Activated naive CD4-positive, alpha-beta T cell treated with anti-CD3 and anti-CD28 coated beads for 36 hours (primary cell): ENCODE measurements at places on chromosomes 2 and 18. TPM values are rescaled to one million over a fixed set of nuclear protein-coding genes. Genes with fewer than 3 reads are reported as not detected.
A peak's percentile ranks its signal among the peaks of the same experiment; 100 is the strongest.

The RBM44 gene
- total RNA-seq = 0.84 TPM

DNA sequence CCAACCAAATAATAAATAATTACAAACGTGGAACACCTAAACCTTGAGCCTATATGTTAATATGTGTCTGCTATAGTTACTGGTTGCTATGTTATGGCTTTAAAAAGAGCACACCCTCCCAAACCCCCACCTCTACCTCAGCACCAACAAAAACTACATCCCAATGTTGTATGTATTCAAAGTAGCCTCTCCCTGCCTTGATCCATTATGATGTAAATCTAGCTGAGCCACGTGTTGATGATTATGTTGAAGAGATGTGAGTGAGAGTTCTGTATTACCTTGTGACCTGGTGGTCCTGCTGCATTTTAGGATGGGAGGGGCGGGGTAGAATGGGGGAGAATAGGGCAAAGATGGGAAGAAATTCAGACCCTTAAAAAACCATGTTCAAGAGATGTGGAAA lies 4.8 kb downstream of the MFSD6 start:
- DNase-seq = no peak

The PFN4 gene
- not detected for total RNA-seq

The ACTG2 gene
- not detected for total RNA-seq

DNA sequence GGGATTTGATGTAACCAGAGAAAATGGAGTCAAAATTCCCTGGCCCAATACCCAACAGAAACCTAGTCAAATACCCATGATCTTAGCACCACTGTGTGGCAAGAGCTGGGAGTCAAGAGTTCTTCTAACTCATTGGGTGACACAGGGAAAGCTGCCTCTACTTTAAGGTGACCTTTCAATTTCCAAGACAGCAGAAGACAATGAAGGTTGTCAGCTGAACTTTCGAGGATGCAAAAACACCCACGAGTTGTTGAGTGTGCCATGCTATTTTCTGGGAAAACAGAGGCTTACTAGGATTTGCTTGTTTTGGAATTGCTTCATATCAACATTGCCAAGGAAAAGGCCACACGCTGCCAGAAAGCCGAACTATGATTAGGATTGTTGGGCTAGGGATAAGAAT lies 61.6 kb upstream of the CYRIA start:
- DNase-seq = no peak

- DNase-seq = peak; percentile 60
Measured at GRCh38 chr2:127398239-127398590, 10.4 kb upstream of the MAP3K2 start.

GRCh38 chr18:46731316-46731715 lies 25.5 kb downstream of the ST8SIA5 start:
- no peak for DNase-seq

DNA sequence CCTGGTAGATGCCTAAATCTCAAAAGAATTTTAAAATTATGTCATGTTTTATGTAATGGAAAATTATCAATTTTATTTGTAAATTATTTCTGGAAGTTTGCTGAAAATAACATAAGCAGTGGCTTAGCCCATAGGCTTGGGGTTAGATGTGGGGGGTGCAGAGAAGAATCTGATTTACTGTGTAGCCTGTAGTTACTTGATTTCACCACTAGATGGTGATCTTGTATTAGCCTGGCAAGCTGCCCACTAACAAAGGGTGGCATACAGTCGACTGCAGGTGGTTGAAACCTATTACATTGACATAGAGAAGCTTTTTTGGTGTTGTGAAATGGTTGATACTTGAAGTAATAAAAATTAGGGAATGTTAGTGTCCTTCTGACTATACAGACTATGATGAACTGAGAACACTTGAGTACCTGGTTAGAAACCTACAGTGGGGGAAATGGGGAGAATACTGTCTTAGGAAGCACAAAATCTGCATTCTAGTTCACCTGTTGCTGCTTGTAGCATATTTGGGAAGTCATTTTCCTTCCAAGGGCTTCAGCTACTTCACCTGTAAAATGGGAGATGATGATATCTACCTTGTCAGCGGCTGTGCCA lies 191.0 kb upstream of the LHCGR start:
- DNase-seq = peak; percentile 23

DNA sequence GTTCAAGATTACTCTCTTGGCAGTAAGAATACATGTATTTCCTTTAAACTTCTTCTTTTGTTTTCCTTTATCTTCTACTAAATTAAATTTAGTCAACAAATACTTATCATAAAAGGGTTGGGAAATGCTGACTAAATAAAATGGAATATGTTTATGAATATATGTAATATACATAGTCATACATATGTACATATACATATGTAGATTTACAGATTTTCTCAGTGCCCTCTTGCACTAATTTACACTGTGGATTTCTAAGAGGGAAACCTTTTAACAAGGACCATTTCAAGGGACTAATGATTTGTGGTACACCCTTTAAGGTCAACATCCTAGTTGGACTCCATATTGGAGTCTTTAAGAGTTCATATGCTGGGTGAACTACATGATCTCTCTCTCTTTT lies 37.2 kb downstream of the FAM98A start:
- DNase-seq = no peak

- DNase-seq = no peak
Measured at GRCh38 chr18:44392933-44393332, 287.8 kb upstream of the SETBP1 start.

- no peak for DNase-seq
Measured at GRCh38 chr2:111994042-111994441, 61.0 kb upstream of the TMEM87B start.

DNA sequence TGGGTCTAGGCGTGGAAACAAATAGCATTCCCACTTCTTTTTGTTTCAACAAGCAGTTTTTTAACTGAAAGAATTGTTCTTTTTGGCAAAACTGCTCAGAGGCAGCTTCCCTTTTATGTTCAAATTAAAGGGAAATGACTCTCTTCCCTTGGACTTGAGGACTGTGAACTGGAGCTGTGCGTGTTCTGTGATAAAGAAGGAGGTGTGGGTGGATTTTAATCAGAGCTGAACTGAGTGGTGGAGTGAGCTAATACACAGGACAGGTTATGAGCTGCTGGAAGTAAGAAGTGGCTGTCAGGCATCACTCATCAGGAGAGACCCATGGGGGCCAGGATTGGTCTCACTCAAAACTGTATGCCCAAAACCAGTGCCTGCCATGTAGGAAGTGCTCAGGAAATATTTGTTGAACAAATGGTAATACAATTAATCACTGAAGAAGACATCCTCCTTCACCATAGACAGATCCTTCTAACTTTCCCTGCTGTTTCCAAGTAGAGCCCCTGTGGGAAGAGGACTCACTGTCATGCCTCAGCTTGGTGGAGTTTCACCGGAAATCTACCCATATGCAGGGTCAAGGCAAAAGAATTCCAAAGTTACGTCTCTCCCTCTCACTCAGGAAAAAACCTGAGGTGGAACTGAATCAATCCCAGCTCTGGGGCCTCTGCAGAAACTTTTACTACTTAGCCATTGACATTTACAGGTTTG lies 55.9 kb downstream of the FEZ2 start:
- DNase-seq = no peak

DNA sequence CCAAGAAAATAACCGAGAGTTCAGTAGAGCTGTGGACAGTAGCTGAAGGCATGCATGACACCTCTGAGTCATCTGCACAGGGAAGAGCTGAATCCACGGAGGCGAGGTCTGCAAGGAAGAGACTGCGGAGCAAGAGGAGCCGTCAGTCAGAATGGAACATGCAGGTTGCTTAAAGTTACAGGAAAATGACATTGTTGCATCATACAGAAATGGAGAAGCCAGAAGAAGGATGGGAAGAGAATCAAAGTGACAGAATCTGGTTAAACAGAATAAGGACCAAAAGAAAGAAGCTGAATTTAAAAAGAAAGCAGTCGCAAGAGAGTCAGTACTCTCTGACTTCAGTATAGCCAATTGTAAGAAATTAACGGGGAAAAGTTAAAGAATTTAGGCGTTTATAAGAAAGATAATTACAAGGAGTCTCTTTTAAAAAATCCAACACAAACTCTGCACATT lies 533.8 kb downstream of the ADCYAP1 start:
- no peak for DNase-seq

The REG1B gene
- not detected for total RNA-seq

- no peak for DNase-seq
Measured at GRCh38 chr2:99692785-99693184, 203.0 kb upstream of the REV1 start.

The ABCG5 gene
- total RNA-seq = not detected

The NTSR2 gene
- total RNA-seq = not detected

The PIEZO2 gene
- not detected for total RNA-seq

The TEX51 gene
- total RNA-seq = not detected

The DNAH7 gene
- not detected for total RNA-seq

GRCh38 chr2:6917071-6917760 lies at the start of gene RNF144A:
TSS of gene RNF144A (plus strand) at chr2:6917412. CDS start at chr2:6996927, 79,515 bp downstream.
- peak; percentile 67 for DNase-seq

The LRRFIP1 gene
- total RNA-seq = 154 TPM

DNA sequence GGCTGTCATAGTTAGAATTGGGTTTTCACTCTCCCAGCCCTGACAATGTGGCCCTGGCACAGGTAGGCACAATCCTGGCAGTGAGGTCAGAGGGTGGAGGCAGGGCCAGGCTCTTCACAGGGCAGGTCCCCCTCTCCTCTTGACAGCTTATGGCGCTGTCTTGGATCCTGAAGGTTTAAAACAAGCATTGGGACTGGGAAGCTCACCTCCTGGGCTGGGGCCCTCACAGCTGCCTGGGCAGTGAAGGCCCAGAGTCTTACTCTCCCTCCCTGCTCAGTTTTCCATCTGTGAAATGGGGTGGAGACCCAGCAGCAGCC lies 23.3 kb downstream of the LBH start:
- DNase-seq = no peak

The DQX1 gene
- total RNA-seq = 0.10 TPM

- DNase-seq = no peak
Measured at GRCh38 chr18:35749701-35750100, 168.2 kb downstream of the GALNT1 start.

The TMEM18 gene
- total RNA-seq = 22.4 TPM

DNA sequence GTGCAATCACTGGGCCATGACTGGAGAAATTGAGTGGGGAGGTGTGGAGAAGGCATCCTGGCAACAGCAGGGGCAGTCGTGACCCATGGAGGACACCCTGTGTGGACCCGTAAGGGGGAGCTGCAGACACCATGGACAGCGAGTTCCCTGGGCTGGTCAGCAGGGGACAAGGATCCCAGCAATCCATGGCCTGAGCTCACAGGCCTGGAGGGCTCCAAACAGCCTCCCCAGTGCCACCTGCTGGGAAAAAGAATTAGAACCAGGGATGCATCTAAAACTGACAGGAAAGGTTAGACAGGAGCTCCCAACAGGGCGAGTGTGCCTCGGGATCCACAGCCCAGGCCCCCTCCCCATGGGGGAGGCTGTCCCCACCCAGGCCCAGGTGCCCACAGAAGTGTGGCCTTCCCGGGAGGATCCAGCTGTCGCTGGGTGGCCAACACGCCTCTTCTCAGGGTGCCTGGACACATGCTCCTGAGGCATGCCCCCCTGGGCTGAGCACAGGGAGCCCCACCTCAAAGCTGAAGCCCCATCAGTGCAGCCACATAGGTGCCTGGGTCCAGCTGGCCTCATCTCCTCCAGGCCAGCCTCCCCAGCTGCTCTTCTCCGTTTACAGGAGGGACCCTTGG lies 20.5 kb upstream of the KIF1A start:
- peak; percentile 48 for DNase-seq

DNA sequence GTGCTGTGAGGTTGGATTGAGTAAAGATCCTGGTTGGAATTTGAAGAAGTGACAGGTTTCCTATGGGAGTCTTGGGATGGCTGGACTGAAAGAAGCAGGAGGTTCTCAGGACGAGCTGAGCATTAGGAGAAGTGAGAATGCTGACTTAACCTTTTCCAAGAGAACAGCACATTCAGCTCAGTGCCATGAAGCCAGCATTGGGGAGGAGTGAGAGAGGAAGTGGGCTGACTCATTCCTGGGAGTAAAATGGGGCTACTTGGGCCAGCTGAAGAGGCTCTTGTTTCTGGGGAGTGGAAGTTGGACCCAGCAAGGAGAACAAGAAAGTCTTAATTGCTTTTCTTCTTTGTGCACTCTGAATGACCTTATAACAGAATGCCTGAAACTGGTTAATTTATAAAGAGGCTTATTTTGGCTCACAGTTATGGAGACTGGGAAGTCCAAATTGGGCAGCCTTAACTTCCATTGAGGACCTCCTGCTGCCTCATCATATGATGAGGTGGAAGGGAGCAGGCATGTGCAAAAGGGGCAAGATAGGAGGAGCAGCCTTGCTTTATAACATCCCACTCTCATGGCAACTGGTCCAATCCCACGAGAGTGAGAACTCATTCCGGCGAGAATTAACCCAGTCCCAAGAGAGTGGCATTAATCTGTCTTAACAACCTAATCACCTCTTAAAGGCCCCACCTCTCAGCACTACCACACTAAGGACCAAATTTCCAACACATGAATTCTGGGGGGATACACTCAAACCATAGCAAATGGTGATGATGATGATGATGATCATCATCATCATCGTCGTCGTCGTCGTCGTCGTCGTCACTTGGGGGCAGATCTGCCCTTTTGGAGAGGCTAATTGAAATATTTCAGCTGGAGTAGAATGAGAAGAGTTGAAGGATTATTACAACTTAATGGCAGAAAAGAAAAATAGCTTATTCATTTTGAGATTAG lies 26.1 kb downstream of the DGUOK start:
- DNase-seq = no peak

- no peak for DNase-seq
Measured at GRCh38 chr2:177666408-177666807, 273.8 kb downstream of the AGPS start.

DNA sequence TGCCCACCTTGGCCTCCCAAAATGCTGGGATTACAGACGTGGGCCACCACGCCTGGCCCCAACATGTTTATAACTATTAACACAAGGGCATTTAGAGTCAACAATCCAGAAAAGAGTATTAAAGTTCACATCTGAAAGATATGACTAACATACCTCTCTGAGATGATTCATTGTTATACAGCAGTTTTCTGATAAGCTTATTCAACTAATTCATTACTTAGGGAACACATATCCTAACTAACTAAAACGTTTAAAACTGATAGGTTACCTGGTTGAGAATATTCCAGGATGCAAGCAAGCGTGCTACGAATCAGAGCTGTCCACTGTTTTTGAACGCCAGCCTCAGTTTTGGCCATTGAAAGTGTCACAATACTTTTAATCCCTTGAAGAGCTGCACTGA lies 34.0 kb upstream of the STRN start:
- no peak for DNase-seq

DNA sequence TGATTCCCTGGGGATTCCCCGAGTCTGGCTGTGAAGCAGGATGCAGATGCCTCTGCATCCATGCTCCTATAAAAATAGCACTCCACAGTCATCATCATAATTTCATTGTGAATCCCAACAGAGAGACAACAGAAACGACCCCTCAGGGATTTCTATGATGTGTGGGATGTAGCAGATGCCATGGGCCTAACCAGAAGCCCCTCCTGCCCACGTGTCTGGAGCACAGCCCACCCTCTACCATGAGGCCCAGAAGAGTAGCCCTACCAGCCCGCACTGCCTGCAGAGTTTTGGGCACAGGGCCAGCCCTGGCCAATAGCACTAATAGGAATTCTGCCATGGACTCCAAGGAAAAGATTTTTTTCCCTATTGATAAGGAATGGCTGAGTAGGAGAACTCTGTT lies 66.6 kb downstream of the GYPC start:
- no peak for DNase-seq

GRCh38 chr2:136008205-136008865 lies 22.9 kb upstream of the DARS1 start:
- DNase-seq = peak; percentile 73
